ENCODE measurements at places on chromosomes 13 and 19. TPM values are rescaled to one million over a fixed set of nuclear protein-coding genes. Genes with fewer than 3 reads are reported as not detected.

The CCDC8 gene
- total RNA-seq: not detected

GRCh38 chr13:76822698-76823267 is 63.4 kb downstream of the KCTD12 start:
- peak; percentile 19 for DNase-seq
- no peaks in the 10 kb centered on the region for H3K27me3 ChIP-seq
- H3K36me3 ChIP-seq: no peaks in the 10 kb centered on the region

DNA sequence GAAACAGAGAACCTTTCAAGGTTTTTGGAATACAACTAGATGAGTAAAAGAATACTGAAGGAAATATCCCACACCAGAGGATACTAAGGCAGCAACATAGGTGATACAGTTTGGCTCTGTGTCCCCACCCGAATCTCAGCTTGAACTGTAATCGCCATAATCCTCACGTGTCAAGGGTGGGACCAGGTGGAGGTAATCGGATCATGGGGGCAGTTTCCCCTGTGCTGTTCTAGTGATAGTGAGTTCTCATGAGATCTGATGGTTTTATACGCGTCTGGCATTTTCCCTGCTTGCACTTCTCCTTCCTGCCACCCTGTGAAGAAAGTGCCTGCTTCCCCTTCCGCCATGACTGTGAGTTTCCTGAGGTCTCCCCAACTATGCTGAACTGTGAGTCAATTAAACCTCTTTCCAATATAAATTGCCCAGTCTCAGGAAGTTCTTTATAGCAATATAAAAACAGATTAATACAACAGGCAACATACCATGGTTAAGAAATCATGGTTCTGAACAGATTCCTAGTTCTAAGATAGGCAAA is 97.0 kb downstream of the ABCC4 start:
- DNase-seq: no peak
- no peak overlapping the region for H3K4me3 ChIP-seq

GRCh38 chr19:17950310-17951156 is 16.4 kb upstream of the KCNN1 start:
- peaks cover 45% of the 10 kb centered on the region for H3K27me3 ChIP-seq
- peak overlapping the region; percentile 36 for H3K4me3 ChIP-seq
- no peaks in the 10 kb centered on the region for H3K36me3 ChIP-seq

DNA sequence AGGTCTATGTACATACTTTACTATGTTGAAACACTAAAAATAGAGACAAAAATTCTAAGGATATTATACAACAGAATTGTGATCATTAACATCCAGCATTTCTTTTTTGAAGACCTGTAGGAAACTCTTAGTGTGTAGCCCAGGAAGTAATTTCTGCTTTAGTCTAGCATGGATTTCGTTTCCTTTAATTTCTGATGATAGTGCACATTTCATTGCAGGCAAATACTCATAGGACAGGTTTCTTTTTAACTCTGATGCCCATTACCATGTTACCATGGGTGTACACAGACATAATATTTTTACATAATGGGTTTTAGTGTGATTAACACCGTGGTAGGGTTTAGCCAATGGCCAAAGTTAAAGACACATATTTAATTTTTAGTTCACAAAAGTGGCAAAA is 27.1 kb downstream of the LIG4 start:
- no peak for DNase-seq
- H3K27me3 ChIP-seq: peaks cover 21% of the 10 kb centered on the region
- H3K36me3 ChIP-seq: no peaks in the 10 kb centered on the region

GRCh38 chr19:8213827-8214672 is 4.9 kb downstream of the CERS4 start:
- H3K27me3 ChIP-seq: no peaks in the 10 kb centered on the region
- no peak for DNase-seq
- peaks cover 2% of the 10 kb centered on the region for H3K36me3 ChIP-seq
- H3K4me3 ChIP-seq: no peak overlapping the region
- peaks cover 37% of the 10 kb centered on the region for H3K4me1 ChIP-seq
- no peak overlapping the region for H3K27ac ChIP-seq

The GJA3 gene
- 0.10 TPM for total RNA-seq

- no peak for DNase-seq
- H3K36me3 ChIP-seq: no peaks in the 10 kb centered on the region
- H3K4me3 ChIP-seq: no peak overlapping the region
- H3K4me1 ChIP-seq: no peaks in the 10 kb centered on the region
Observed at GRCh38 chr19:30153326-30154210, 211.5 kb downstream of the URI1 start.

The DCLK1 gene
- total RNA-seq: not detected

The ZNF77 gene
- 3.7 TPM for total RNA-seq

GRCh38 chr13:21338639-21339278 is 120.3 kb downstream of the ZDHHC20 start:
- H3K36me3 ChIP-seq: no peaks in the 10 kb centered on the region
- DNase-seq: no peak
- no peaks in the 10 kb centered on the region for H3K27me3 ChIP-seq
- H3K4me3 ChIP-seq: no peak overlapping the region

GRCh38 chr13:41502673-41503072 is 45.3 kb downstream of the RGCC start:
- no peaks in the 10 kb centered on the region for H3K27me3 ChIP-seq
- no peak overlapping the region for H3K27ac ChIP-seq
- no peak overlapping the region for H3K4me3 ChIP-seq
- H3K4me1 ChIP-seq: peaks cover 65% of the 10 kb centered on the region
- peaks cover 7% of the 10 kb centered on the region for H3K36me3 ChIP-seq

The RETN gene
- not detected for total RNA-seq

DNA sequence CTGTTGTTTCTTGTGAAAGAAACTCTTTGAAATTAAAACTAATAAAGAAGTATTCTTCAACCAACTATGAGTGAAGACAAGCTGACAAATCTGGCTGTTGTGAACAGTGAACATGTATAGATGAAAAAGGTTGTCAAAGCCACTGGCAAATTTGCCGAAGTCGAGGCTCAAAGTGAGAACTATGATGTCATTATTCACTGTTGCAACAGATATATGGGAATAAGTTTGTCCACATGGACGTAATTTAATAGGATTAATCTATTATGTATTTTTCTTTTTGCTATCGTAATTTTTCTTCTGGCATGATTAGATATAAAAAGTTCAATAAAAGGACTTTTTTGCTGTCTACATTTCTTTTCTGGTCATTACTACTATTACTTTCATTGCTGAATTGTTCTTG is 223.2 kb upstream of the ZNF507 start:
- DNase-seq: no peak
- H3K4me3 ChIP-seq: no peak overlapping the region
- H3K36me3 ChIP-seq: no peaks in the 10 kb centered on the region

- H3K4me3 ChIP-seq: peak within 1 kb of the TSS; percentile 46
- no peak within 1 kb of the TSS for H3K27ac ChIP-seq
- no peak for DNase-seq
Observed at GRCh38 chr19:15200553-15201364, at the start of gene NOTCH3. Gene NOTCH3 (minus strand): TSS chr19:15200995. CDS start chr19:15200905, 90 bp downstream.

- no peak overlapping the region for H3K27ac ChIP-seq
- no peak for DNase-seq
- peaks cover 32% of the 10 kb centered on the region for H3K4me1 ChIP-seq
- H3K27me3 ChIP-seq: peaks cover 3% of the 10 kb centered on the region
Observed at GRCh38 chr19:55481794-55482155, 3.2 kb upstream of the NAT14 start.

DNA sequence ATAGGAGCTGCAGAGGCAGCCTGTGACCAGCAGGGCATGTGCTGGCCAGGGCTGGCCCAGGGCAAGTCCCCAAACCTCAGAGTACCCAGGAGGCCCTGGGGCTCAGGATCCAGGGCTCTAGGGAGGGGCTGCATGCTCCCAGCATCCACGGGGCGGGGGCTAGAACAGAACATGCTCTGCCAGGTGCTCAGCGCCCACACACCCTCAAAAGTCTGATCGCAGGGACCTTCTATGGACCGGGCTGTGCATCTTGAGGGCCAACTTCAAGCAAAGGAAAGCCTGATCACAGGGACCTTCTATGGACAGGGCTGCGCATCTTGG is 33.5 kb downstream of the ELL start:
- no peak overlapping the region for H3K4me3 ChIP-seq
- H3K27ac ChIP-seq: no peak overlapping the region
- DNase-seq: no peak
- no peaks in the 10 kb centered on the region for H3K27me3 ChIP-seq
- H3K36me3 ChIP-seq: peaks cover 2% of the 10 kb centered on the region
- peaks cover 27% of the 10 kb centered on the region for H3K4me1 ChIP-seq

The OVOL3 gene
- total RNA-seq: not detected

GRCh38 chr13:100721885-100722512 is 47.4 kb upstream of the TMTC4 start:
- DNase-seq: peak; percentile 75
- no peaks in the 10 kb centered on the region for H3K36me3 ChIP-seq
- no peaks in the 10 kb centered on the region for H3K4me1 ChIP-seq
- H3K27me3 ChIP-seq: peaks cover 6% of the 10 kb centered on the region
- H3K27ac ChIP-seq: no peak overlapping the region

- no peak for DNase-seq
- H3K36me3 ChIP-seq: peaks cover 32% of the 10 kb centered on the region
- peak overlapping the region; percentile 96 for H3K27ac ChIP-seq
- peaks cover 25% of the 10 kb centered on the region for H3K4me1 ChIP-seq
- peak overlapping the region; percentile 93 for H3K4me3 ChIP-seq
Observed at GRCh38 chr19:55408533-55408872, 915 bp upstream of the UBE2S start.

DNA sequence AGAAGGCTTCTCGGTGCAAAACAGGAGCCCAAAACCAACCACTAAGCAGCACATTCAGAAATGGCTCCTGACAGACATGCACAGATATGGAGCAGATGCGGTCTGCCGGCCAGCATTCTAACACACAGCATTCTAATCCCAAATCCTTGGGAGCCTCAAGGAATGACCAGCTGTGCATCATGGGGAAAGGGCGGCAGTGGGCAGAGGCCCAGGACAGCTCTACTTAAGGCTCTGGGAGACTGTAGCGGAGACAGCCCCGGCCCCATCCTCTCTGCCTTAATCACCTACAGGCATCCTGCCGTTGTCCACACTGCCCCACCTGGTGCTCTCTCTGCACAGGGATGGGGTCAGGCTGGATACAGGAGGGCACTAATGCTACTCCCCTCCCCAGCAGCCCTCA is 1016.0 kb downstream of the UQCRFS1 start:
- DNase-seq: no peak
- H3K36me3 ChIP-seq: no peaks in the 10 kb centered on the region
- no peak overlapping the region for H3K27ac ChIP-seq
- no peaks in the 10 kb centered on the region for H3K4me1 ChIP-seq
- H3K27me3 ChIP-seq: no peaks in the 10 kb centered on the region

DNA sequence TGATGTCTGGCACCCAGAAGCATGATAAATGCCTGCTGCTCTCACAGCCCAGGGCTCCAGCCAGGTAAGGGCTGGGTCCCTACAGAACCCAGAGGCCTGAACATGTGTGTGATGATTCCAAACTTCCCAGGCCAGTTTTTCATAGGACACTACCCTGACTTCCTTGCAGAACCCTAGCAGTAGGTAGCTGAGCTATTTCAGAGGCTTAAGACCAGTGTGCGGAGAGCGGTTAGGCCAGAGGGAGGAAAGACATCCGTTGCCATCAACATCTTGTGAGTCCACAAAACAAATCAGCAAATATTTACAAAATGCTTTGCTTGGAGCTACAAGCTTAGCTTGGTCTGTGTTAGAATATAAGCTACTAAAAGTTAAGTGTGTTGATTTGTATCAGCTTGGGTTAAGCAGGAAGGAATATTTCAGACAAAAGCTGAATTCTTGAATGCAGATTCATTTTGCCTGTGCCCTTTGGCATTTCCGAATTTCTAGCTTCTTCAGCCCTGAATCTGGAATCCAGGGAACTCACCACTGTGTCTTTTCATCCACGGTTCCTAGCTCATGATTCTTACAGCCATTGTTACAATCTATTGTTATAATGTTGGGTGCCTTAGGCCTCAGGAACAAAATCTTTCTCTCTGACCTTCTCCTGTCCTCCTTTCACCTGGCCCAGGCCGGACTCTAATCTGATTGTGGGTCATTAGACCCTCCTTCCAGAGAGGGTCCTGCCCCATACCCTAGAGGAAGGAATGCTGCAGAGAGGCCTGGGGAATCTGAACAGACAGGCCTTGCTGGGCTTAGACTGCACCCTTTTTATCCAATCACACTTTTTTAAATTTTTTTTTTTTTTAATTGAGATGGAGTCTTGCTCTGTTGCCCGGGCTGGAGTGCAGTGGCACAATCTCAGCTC is 12.4 kb downstream of the RAB20 start:
- no peak for DNase-seq
- H3K36me3 ChIP-seq: peaks cover 8% of the 10 kb centered on the region
- H3K27ac ChIP-seq: no peak overlapping the region
- H3K4me3 ChIP-seq: no peak overlapping the region

The KANK2 gene
- total RNA-seq: 1.5 TPM

The ZNF587 gene
- 20.2 TPM for total RNA-seq

- no peak overlapping the region for H3K27ac ChIP-seq
- no peaks in the 10 kb centered on the region for H3K36me3 ChIP-seq
- no peak for DNase-seq
- H3K4me1 ChIP-seq: no peaks in the 10 kb centered on the region
Observed at GRCh38 chr19:35288331-35288730, 3.6 kb upstream of the MAG start.

The TEX101 gene
- total RNA-seq: not detected

- DNase-seq: no peak
- H3K4me1 ChIP-seq: no peaks in the 10 kb centered on the region
- H3K27ac ChIP-seq: no peak overlapping the region
- peaks cover 5% of the 10 kb centered on the region for H3K27me3 ChIP-seq
- H3K36me3 ChIP-seq: no peaks in the 10 kb centered on the region
Observed at GRCh38 chr13:94784066-94784465, 71.7 kb upstream of the SOX21 start.

DNA sequence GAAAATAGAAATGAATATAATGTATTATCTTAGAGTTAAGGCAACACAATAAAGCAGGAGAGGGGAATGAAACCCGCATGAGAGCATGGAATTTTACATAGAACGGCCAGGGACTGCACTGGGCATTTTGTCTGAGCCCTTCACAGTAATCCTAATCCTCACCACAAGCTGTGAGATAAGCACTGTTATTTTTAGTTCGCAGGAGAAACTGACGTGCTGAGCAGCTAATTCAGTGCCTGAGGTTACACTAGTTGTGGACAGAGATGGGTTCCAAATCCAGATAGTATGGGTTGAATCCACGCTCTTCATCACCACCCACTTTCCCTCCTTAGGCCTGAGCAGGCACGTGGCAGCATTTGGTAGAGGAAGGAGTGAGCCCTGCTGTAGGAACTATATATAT is 24.8 kb upstream of the ZNF527 start:
- DNase-seq: no peak
- no peaks in the 10 kb centered on the region for H3K27me3 ChIP-seq
- no peak overlapping the region for H3K4me3 ChIP-seq
- H3K4me1 ChIP-seq: no peaks in the 10 kb centered on the region
- H3K27ac ChIP-seq: no peak overlapping the region
- H3K36me3 ChIP-seq: peaks cover 78% of the 10 kb centered on the region

- H3K27me3 ChIP-seq: no peaks in the 10 kb centered on the region
- peak; percentile 59 for DNase-seq
- H3K27ac ChIP-seq: peak overlapping the region; percentile 11
- H3K36me3 ChIP-seq: peaks cover 2% of the 10 kb centered on the region
- peaks cover 24% of the 10 kb centered on the region for H3K4me1 ChIP-seq
Observed at GRCh38 chr13:112752711-112753541, 63.1 kb downstream of the ATP11A start.

- H3K4me3 ChIP-seq: no peak overlapping the region
- no peaks in the 10 kb centered on the region for H3K36me3 ChIP-seq
- H3K27me3 ChIP-seq: no peaks in the 10 kb centered on the region
- DNase-seq: no peak
Observed at GRCh38 chr13:89465366-89465765, 1794.2 kb downstream of the SLITRK5 start.

All from activated naive CD4-positive, alpha-beta T cell treated with anti-CD3 and anti-CD28 coated beads for 36 hours (primary cell).